Effector memory CD4-positive, alpha-beta T cell (primary cell): ENCODE measurements at places on chromosomes 12 and 14.

DNA sequence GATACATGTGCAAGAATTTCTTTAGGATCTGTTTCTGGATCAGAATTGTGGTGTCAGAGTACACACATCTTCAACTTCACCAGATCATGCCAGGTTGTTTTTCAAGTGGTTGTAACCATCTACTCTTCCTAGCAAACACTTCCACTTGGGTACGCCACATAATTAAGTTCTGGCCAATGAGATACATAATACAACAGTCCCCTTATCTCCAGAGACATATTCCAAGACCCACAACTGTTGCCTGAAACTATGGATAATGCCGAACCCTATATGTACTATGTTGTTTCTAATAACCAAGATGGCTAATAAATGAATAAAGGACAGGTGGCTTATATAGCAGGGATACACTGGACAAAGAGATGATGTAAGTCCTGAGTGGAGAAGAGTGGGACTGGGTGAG lies 2.5 kb upstream of the CHPT1 start:
- no peak for DNase-seq

GRCh38 chr12:50251619-50252252 lies 31.6 kb downstream of the LIMA1 start:
- no peak for DNase-seq

DNA sequence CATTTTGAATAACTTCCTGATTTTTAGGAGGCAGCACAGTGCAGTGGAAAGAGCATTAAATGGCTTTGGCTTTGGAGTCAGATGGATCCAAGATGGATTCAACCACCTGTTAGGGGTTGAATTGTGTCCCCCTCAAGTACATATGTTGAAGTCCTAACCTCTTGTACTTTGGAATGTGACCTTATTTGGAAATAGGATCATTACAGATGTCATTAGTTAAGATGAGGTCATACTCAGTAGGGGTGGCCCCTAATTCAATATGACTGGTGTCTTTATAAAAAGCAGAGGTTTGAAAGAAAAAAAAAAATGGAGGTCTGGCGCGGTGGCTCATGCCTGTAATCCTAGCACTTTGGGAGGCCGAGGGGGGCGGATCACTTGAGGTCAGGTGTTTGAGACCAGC lies 18.8 kb downstream of the ATP5MC2 start:
- no peak for DNase-seq

DNA sequence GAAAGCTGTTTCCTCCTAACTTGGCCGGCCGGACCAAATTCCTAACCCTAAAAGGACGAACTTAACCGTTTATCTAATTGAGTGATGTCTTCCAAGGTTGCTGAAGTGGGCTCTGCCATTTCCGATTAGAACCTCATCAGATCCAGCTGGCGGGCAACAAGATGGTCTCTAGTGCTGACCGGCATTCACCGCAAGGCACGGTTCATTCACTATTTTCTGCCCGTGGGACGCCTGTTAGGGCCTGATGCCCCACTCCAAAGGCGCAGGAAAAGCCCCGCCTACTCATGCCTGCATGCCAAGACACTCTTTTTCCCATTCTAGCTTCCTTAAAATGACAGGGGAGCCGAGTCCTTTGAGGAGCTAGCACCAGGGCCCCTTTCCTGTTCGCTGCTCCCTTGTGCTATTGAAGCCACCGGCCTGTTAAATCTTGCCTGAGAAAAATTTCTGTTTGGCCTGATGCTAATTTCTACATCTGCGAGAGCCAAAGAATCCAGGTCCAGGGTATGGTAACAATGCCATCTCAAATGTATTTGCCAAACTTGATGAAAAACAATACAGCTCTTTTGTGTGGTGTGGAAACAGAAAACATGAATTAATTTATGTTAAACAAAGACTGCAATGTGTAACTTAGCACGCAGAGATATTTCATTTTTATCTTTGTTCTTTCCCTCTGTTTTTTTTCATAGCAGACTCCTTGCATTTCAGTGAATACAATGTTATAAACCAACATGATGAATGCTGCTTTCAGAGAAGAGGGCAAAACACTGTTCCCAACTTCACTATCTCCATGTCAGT lies 1071.2 kb upstream of the USP15 start:
- DNase-seq = no peak

DNA sequence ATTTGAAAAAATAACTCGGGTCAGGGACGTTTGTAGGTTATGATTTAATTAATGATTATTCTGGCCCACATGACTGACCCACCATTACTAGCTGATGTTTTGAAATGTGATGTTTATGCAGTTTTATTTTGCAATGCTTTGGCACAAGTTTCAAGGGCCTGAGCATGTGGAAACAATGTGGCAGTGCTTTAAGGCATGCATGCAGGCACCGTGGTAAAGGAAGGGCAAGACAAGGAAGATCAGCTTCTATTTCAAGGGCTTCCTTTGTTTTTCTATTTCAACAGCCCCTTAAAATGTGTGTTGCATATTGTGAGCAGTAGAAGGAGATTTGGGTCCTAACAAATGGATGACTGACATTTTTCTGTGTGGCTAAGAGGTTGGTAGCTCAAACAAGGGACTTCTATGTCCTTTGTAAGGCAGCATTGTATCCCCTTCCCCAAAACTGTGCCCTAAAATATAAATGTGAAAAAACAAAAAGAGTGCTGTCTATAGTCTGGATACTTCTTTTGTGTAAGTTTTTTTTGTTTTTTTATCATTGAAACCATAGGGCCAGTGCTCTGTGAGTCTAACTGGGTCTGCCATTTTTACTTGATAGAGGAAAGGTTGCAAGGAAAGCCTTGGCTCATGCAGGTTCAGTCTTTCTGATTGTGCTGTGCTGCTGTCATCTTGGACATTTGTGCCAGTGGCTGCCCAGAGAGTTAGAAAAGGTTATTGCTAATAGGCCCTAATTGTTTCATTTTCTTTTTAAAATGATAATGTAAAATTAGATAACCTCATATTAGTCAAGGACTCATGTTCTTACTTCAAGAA lies 103.5 kb downstream of the FGD4 start:
- DNase-seq = no peak

- DNase-seq = no peak
Observed at GRCh38 chr14:68103853-68104252, 284.3 kb downstream of the RAD51B start.

DNA sequence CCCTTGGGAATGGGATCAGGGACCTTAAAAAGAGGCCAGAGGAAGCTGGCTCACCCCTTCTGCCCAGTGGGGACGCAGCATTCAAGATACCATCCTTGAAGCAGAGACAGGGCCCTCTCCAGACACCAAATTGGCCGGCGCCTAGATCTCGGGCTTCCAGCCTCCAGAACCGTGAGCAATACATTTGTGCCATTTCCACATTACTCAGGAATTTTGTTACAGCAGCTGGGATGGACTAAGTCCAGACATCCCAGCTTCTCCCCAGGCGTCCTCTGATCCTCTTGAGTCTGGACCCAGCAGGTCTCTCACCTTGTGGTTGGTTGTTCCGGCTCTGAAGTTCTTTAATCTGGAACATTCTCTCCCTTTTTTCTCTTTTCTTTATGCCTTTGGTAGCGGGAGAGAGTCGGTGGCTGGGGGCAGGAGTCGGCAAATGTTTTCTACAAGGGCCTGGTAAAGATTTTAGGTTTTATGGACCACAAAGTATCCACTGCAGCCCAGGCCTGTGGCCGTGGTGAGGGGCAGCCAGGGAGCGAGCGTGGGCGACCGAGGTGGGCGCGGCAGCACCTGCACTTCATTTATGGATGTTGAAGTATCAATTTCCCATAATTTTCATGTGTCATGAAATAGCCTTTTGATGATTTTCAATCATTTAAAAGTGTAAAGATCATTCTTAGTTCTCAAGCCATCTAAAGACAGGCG lies 4.8 kb downstream of the CEP170B start:
- DNase-seq = no peak
